ENCODE measurements at places on chromosomes 4 and X.

GRCh38 chr4:141011901-141012315 lies 121.4 kb downstream of the RNF150 start:
- no peaks in the 10 kb centered on the region for H3K36me3 ChIP-seq
- no peak overlapping the region for H3K27ac ChIP-seq
- H3K27me3 ChIP-seq: no peaks in the 10 kb centered on the region
- H3K4me1 ChIP-seq: no peaks in the 10 kb centered on the region

DNA sequence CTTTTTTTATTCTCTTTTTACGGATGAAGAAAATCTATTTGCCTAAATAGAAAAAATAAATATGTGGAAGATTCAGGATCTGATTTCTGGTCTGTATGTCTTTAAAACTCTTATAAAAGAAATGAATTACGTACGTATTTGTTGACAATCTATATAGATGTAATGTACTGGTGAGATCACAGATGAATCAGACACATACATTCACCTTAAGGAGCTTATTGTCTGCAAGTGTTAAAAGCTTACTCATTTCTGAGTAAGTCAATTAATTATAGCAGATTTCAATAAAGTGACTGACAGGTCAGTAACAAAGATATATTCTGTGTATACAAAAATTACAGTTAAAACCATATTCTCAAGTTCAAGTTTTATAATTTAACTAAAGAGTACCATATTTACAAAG lies 66.6 kb upstream of the NAF1 start:
- DNase-seq: no peak
- H3K4me3 ChIP-seq: no peak overlapping the region
- no peaks in the 10 kb centered on the region for H3K4me1 ChIP-seq
- H3K27me3 ChIP-seq: no peaks in the 10 kb centered on the region
- no peak overlapping the region for H3K27ac ChIP-seq

GRCh38 chrX:17689971-17690409 lies 47.3 kb upstream of the SCML1 start:
- DNase-seq: peak; percentile 40
- peaks cover 2% of the 10 kb centered on the region for H3K4me1 ChIP-seq
- H3K27me3 ChIP-seq: no peaks in the 10 kb centered on the region
- no peak overlapping the region for H3K4me3 ChIP-seq

GRCh38 chrX:153875391-153876111 lies 10.4 kb downstream of the L1CAM start:
- H3K27ac ChIP-seq: no peak overlapping the region
- peaks cover 2% of the 10 kb centered on the region for H3K27me3 ChIP-seq
- H3K4me3 ChIP-seq: no peak overlapping the region
- peaks cover 48% of the 10 kb centered on the region for H3K4me1 ChIP-seq

- no peaks in the 10 kb centered on the region for H3K36me3 ChIP-seq
- H3K27ac ChIP-seq: peak overlapping the region; percentile 98
- DNase-seq: no peak
These were observed 29.1 kb downstream of the FGFRL1 start for GRCh38 chr4:1040344-1041146.

DNA sequence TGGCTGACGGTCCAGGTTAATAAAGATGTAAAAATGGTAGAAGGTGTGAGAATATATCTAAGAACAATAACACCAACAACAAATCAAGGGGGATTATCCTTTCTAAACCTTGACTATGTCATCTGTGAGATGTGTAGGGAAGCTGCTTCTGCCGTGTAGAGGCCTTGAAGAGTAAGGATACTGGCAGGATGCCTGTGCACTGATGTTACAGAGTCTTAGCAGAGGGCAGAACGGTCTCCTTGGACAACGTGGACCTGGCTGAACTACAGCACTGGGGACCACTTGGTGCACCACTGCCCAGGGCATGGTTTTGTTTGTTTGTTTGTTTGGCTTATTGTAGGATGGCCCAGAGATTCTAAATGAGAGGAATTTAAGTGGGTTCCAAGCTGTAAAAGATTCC lies 33.5 kb downstream of the GPAT3 start:
- no peak overlapping the region for H3K4me3 ChIP-seq
- no peak for DNase-seq
- no peaks in the 10 kb centered on the region for H3K36me3 ChIP-seq
- H3K4me1 ChIP-seq: no peaks in the 10 kb centered on the region
- H3K27ac ChIP-seq: no peak overlapping the region

DNA sequence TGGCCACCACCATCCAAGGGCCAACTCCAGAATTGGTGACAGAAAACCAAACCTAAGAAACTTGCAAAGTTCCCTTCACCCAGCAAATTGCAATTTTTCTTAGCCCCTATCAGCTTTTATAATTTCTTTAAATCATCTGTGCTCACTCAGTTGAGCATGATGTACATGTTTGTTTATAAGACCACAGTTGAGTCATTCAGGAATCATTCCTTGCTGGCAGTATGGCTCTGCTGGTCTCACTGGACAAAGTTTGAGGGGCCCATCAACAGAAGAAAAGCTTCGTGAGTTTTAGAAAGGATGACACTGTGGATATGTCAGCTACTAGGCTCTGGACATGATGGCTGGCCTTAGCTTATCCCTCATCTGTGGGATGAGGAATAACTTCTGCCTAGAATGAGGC lies 4.0 kb downstream of the TRPC5 start:
- H3K36me3 ChIP-seq: no peaks in the 10 kb centered on the region
- H3K27me3 ChIP-seq: peaks cover 23% of the 10 kb centered on the region
- H3K4me3 ChIP-seq: no peak overlapping the region
- DNase-seq: no peak
